Stimulated activated CD4-positive, alpha-beta T cell treated with anti-CD3 and anti-CD28 coated beads, Interleukin-1b, Interleukin-23, amount 100 ng/mL, for 48 hours (primary cell): ENCODE measurements at places on chromosomes 7 and 10.

DNA sequence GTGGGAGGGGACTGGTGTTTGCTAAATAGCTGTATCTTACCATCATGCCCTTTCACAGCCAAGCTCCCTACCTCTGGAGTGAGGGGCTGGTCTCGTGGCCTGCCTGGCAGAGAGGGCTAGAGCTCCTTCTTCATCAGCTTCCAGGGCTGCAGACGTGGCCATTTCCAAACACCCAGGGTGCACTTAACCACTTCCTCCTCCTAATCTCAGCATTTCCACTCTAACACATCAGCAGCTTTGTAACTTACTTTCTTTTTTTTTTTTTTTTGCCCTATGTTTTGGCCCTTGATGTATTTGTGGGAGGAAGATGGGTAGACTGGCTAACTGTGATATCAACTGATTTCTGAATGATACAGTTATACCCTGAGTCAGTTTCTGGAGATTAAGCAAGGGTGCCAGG lies 27.4 kb downstream of the LRRC4 start:
- no peak for DNase-seq

GRCh38 chr10:66378117-66378876 lies 547.5 kb upstream of the LRRTM3 start:
- DNase-seq = no peak

- no peak for DNase-seq
Observed at GRCh38 chr7:135710417-135711138, 17.4 kb downstream of the SLC13A4 start.

DNA sequence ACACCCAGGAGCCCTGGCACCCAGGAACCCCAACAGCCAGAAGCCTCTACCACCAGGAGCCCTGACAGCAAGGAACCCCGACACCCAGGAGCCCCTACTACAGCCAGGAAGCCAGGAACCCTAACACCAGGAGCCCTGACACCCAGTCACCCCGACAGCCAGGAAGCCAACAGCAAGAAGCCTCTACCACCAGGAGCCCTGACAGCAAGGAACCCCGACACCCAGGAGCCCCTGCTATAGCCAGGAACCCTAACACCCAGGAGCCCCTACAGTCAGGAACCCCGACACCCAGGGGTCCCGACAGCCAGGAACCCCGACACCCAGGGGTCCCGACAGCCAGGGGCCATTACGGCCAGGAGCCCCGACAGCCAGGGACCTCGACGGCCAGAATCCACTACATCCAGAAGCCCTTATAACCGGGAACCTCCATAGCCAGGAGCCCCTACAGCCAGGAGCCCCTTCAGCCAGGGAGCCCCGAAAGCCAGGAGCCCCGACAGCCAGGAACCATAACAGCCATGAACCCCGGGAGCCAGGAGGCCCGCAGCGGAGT lies 440 bp upstream of the GLRX3 start:
- DNase-seq = no peak

GRCh38 chr7:123724817-123725253 lies 24.0 kb downstream of the WASL start:
- DNase-seq = no peak

GRCh38 chr10:111974325-111974724 lies 209.2 kb downstream of the GPAM start:
- no peak for DNase-seq

GRCh38 chr10:30550967-30551815 lies 78.4 kb downstream of the LYZL2 start:
- DNase-seq = no peak

GRCh38 chr10:1120801-1121211 lies 64.6 kb downstream of the WDR37 start:
- DNase-seq = no peak

- no peak for DNase-seq
Observed at GRCh38 chr7:142243823-142244222, 14.0 kb downstream of the PRSS58 start.

DNA sequence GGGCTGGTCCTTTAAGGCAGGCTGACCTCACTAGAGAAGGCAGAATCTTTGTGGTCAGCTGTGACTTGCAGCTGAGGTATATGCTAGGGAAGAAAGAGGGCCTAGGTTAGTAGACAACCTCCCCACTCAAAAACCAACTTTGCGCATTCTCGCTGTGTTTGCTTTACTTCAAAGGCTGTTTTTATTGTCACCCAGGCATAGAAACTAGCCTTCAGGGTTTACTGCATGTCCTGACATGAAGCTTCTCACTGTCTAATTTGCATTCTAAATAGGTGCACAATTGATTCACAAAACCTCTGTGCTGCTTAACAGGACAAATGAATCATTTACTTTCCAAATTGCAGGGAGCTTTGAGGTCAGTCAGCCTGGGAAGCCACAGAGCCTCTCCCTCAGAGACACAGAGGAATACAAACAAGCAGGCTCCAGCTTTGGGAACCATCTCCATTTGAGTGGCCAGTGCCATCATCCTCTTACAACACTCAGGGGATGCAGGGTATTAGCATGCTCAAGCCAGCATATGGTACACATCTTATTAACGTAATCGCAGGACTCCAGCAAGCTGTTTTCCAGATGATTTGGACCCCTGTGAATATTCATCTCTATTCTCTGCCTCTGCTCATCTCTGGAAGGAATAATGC lies 596.4 kb upstream of the GHITM start:
- no peak for DNase-seq

DNA sequence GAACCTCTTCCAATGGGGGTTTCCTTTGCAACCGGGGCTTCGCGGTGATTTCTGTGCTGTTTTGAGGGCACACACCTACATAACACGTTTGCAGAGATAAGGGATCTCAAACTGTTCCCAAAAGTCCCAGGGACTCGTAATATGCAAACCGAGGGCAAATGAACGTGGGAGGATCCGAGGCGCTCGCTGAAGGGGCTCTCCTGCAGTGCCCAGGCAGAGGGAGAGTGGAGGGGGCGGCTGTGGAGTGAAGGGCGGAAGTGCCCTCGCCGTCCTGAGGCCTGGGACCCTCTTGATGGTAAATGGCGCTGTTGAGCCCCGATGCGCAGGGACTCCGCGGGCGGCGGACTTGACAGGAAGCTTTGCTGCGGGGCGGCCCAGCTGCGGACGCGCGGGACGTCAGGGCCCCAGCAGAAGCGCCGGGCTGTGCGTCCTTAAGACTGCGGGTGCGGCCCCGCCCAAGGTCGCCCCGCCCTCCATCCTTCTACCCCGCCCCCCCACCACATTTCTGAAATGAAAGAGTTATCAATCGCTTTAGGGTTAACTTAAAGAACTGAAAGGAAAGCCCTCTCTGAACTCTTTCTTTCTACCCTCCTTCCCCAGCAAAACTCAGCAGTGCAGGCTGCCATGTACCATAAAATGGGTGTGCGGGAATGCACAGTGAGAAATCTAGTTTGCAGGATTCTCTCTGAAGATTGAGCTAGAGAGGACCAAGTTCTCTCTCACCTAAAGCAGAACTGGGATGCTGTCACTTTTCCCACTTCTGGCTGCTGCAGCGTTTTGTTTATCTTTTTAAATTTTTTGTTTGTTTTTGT lies 151.8 kb upstream of the YAE1 start:
- peak; percentile 41 for DNase-seq

- no peak for DNase-seq
Observed at GRCh38 chr7:98816241-98816640, 53.6 kb downstream of the TMEM130 start.

DNA sequence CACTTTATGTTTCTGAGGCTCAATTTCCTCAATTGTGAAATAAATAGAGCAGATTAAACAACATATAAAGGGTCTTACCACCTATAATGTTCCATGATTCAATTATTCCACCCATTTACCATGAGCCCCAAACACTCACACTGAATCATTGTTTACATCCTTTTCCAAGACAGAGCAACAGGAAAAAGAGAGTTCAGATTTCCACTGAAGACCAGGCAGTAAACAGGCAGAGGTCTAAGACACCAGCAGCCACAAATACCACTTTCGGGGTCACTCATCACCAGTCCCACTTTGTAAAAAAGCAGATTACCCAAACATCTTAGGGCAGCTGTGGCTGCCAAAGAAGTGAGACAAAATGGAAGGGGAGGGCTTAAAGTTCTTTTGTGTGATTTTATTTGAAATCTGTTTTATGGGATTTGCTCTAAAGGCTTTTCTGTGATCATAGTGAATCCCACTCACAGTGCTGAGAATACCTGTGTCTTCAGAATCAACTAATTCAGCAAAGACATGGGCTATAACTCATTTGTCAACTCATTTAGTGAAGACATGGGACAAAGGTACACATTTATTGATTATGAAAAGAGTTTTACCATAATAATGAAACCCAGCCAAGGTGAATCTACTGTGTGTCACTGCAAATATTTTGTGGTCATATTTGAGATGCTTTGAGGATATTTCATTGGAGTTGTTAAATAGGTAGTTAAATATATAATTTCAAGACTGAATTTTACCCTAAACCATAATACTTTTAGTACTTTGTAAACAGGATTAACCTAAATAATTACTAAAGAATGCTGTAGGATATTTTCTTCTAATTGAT lies 24.8 kb upstream of the DLD start:
- peak; percentile 19 for DNase-seq

GRCh38 chr7:30782690-30783089 lies 11.5 kb downstream of the MINDY4 start:
- DNase-seq = no peak

DNA sequence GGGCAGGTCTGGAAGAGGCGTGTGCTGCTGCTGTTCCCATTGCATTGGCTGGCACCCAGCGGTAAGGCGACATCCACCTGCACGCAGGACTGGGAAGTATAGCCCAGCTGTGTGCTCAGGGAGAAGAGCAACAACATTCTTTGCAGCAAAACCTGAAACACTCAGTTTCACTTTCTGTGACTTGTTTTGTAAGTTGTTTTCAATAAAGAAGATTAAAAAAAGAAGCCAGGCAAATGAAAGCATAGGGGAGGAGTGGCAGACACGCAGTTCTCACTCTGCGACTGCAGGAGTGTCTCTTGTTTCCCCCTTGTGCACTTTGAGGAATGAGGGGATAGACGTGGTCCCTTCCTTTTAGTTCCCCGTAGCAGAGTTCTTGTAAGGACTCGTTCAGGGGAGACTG lies 5.8 kb downstream of the FBH1 start:
- no peak for DNase-seq

DNA sequence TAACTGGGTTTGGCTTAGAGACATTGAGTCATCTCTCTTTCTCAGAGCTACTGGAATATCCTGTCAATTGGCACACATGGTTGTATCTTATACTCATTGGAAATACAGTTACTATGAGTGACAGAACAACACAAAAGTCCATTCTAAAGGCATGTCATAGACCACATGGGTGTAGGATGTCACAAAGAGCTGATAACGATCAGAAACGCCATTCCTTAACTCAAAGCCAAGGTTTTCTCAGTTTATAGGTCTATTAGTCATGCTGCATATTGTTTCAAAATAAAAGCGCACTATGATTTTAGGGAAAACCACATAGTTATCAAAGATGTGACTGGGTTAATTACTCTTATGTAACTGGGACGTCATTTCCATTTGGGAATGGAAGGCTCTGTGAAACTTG lies 147.2 kb upstream of the FAM171A1 start:
- no peak for DNase-seq

DNA sequence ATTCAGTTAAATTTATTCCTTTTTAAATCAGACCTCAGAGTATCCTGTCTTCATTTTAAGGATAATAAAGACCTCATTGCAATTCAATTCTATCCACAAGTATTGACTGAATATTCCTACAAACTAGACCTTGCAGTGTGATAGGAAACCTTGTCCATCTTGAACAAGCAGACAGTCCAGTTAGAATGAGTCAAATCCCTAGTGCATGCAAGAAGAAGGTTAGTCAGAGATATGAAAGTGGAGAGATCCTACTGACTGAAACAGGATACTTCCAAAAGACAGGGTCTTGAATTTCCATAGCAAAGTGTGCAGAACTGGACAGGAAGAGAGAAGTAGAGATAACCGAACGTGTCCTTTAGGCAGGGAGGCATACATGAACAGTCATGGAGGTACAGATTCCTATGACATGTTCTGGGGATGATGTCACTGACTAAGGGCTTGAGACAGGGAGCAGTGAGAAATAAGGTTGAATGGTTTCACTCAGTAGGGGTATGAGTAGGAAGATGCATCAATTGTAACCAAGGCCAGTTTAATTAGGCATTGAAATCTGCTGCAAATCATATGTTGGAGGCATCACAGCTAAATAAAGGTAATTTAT lies 45.2 kb downstream of the PPP1R3A start:
- DNase-seq = no peak

DNA sequence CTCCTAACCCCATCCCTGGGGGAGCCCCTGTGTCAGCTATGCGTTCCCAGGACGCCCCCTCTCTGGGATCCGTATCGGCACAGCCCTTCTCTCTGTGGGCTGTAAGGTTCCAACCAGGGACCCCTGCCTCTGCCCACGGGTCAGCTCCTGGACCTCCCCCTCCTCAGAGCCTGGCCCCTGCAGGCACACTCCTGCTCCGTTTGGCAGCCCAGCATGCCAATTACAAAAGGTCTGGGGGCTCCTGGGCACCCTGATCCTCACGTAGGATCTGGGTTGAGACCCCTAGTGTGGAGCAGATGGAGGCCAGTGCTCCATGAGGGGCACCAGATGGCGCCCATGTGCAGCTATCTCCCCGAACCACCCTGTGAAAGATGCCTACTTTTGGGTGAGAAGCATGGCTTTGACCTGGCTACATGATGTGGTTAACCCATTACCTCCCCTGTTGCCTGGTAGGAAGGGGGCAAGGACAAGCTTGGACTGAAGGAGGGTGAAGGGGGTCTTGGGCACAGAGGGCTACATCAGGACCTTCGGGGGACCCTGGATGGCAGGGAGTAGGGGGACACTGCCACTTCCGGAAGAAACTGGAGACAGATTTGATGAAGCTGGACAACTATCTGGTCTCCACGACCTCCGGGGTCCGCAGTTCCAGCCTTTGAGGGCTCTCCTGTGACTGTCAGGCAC lies 9.0 kb downstream of the TACR2 start:
- DNase-seq = no peak

DNA sequence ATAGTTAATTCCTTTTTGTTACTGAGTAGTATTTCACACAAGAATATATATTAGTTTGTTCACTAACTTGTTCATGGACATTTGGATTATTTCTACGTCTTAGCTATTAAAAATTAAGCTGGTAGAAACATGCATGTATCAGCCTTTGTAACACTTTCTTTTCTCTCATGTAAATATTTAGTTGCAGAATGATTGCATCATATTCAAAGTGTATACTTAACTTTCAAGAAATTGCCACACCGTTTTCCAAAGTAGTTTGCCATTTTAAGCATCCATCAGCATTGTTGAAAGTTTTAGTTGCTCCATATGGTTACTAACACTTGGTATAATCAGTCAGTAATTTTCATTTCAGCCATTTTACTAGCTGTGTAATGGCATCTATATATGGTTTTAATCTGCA lies 666.9 kb downstream of the NXPH1 start:
- DNase-seq = no peak
